ENCODE measurements at places on chromosomes 3 and 15.

- no peak for DNase-seq
Measured at GRCh38 chr3:134517791-134518190, 31.9 kb downstream of the CEP63 start.

DNA sequence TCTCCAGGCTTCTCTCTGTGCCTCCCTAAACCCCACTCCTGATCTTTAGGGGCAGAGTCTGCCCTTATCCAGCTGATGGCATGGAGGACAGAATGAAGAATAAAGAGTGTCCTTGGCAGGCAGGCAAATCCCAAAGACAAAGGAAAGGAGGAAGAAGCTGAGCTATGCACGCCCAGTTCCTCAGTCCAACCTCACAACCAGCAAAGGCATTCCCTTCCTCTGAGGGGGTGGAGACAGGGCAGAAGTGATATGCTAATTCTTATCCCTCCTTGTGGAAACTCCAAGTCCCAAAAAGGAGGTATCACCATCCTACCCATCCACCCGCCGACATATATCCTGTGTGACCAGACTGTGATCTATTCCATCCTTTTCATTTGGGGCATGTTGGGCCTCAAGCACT is 10.5 kb upstream of the CCDC54 start:
- DNase-seq, result no peak

DNA sequence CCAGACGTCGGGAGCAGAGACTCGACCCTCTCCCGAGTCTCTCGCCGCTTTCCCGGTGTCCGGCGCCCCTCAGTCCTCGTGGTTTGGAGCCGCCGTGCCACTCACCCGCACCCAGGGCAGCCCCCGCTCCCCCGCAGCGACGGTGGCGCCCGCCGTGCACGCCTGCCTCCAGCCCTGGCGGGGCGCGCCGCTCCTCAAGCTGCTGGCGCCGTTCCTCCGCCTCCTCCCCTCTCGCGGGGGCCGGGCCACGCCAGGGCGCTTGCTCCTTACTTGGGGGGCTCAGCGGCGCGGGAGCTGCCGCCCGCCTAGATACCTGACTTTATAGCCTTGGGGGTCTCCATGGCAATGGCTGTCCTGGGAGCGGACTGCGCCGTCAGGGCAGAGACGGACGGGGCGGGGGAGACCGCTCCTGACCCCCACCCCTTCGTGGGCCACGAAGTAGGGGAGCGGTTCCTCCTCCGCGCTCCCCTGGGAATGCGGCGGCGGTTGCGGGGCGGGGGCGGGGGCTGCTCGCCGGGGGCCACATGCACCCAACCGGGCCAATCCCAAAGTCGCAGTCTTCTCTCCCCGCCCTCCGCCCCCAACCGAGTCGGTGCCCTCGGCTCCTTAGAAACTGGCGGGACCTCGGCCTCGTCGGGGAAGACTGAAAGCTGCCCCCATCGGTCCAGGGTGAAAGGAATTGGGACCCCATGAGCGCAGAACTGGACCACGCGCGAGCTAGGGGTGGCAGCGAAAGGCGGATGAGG is at the start of gene ANKRD63:
ANKRD63 (minus strand) TSS at position 196 of the 746 bp plus-strand sequence. CDS start 478 bp downstream, outside the sequence.
- no peak for DNase-seq

DNA sequence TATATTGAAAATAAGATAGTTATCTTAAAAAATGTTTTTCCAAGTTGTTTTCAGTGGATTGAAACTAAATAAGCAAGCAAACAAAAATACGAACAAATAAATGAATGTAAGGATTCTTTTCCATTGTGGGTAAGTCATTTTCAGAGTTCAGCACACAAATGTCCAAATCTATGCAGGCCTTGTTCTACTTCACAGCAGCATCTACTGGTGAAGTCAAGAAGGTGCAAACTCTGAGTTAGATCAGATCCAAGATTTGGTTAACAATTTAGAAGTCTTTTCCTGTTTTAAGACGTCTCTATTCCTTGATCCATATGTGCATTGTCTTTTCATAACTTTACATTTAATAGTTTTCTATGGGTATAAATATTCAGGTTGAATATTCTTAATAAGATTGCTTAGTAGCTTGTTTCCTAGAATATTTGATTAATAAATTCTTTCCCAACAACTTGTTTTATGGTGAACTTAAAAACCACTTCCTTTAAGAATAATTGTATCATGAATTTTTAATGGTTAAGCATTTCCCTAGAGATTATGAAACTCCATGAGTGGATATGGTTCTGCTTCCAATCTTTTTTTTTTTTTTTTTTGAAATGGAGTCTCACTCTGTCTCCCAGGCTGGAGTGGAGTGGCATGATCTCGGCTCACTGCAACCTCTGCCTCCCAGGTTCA is 10.5 kb downstream of the PTX3 start:
- DNase-seq, result no peak

GRCh38 chr3:61893840-61894566 is 332.6 kb downstream of the PTPRG start:
- no peak for DNase-seq

DNA sequence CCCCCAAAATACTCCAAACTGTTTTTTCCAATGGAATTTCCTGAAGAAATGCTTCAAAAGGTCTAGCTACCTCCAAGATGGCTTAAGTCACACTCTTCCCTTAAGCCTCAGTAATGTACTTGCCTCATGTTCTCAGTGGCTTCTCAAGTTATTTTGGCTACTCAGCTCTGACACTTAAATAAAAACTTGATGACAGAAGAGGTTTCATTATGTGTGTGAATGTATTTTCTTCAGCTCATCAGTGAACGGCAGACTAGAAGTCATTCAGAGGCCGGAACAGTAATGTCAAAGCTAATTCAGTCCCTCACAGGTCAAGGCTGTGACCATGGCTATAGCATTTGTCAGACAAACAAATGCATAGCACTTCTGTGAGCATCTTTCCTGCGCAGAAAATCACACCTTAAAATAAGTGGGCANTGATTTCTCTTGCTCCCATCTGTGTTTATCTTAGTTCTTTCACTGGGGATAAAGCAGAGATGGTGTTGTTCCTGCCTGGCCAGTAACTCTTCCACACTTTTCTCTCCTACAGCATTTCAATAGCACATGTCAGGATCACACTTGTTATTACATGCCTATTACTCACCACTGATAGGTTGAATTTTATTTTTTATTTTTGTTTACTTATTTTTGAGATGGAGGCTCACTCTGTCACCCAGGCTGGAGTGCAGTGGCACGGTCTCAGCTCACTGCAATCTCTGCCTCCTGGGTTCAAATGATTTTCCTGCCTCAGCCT is 68.5 kb upstream of the PLCL2 start:
- DNase-seq, result no peak

DNA sequence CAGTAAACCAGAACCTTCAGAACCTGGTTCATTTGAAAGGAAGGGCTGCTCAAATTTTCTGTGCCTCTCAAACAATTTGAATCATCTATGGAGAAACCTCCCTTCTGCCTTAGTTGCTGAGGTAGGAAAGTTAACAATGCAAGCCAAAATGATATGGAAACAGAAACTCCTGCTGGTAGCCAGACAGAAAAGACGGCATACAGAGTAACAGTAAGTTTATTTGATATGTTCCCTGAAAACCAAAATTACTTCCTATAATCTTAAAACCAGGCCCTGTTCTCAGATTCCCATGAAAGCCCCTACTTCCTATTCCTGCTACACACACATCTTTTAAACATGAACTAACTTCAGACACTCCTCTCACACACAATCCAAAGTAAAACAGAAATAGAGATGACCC is 86.2 kb downstream of the TBC1D5 start:
- DNase-seq, result no peak

DNA sequence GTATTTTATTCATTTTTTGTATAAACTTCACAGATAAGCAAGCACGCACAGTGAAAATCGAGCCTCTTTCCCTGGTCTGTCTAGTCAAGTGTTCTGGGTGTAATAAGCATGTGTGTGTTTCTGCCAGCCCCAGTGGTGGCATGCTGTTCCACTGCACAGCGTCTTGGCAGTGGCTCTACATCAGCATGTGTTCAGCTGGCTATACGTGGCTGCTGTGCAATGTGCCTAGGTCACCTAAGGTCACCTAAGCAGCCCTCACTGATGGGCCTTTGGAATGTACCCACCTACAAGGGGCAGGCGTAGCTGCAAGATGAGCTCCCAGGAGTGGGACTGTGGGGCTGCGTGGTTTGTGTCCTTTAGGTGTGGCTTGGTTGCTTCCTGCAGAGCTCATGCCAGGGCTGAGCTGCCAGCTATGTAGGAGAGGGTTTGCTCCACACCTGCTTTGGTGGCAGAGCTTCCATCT is 4.9 kb downstream of the LIMD1 start:
- DNase-seq, result no peak

- no peak for DNase-seq
Measured at GRCh38 chr15:70212286-70212962, 114.7 kb upstream of the TLE3 start.

DNA sequence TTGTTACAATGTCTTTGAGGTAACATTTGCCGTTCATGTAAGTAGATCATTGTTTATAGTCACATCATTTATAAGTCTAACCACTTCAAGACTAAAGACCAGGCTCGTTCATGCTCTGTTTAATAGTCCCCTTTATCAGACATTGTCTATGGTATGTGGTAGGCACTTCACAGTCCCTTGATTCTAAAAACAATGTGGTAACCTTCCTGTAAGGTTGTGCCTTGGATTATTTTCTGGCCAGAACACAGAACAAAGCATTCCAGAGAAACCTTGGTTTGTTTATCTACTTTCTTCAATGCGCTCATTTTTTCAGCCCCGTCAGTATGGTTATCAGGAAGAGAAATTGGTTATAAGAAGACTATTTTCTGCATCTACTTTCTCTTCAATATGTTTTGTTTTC is 16.3 kb upstream of the ST3GAL6 start:
- DNase-seq, result no peak

DNA sequence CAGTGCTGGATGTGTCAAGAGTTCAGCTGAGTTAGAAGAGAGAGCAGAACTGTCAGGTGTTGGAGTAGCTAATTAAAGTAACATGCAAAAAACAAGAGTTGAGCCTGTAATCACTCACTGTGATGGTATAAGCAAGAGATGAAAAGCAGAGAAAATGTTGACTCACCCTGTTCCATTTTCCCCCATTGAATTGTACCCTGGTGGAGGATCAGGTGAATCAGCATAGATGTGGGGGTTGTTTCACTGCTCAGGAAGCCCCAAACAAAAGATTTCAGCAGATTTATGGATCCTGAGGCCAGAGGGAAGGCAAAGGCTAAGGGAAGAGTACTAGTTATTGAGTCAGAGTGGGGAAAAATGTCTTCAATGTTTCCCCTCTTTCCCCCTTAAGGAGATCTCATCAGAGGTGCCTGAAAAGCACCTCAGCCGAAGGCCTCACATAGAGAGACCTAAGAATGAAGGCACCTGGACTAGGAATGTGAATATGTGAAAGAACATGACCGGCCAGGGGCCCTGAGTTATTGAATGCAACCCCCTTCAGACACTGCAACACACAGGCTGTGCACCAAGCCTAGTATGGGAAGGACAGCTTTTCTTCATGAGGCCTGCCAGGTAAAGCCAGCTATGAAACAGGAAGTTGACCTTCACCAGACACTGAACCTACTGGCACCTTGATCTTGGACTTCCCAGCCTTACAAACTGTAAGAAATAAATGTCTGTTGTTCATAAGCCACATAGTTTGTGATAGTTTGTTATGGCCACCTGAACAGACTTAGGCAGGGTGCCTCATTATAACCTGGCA is 90.1 kb downstream of the TMCO5A start:
- no peak for DNase-seq

- DNase-seq, result no peak
Measured at GRCh38 chr3:61996366-61996765, 377.0 kb downstream of the FEZF2 start.

- DNase-seq, result no peak
Measured at GRCh38 chr15:43429687-43430086, 58.8 kb downstream of the TUBGCP4 start.

- no peak for DNase-seq
Measured at GRCh38 chr3:130820976-130821375, 72.9 kb upstream of the ATP2C1 start.

- DNase-seq, result no peak
Measured at GRCh38 chr3:164723396-164723795, 354.9 kb downstream of the SI start.

DNA sequence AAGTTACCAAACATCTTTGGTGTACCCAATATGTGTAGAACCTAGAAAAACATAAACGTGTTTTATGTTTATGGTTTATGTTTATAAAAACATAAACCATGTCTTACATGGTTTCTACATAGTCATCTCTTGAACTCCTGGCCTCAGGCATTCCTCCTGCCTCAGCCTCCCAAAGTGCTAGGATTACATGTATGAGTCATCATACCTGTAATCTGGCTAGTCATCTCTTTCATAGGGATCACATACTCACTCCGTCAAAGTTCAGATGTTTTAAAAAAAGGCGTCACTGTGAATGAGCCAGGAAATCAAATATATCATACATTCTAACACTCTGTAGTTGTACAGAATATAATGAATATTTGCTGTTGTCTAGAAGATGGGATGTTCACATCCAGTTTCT is 178.6 kb downstream of the CPNE4 start:
- DNase-seq, result no peak

GRCh38 chr15:93283854-93284253 is 194.8 kb upstream of the RGMA start:
- DNase-seq, result no peak

GRCh38 chr15:63045465-63045840 is 2.9 kb downstream of the TPM1 start:
- DNase-seq, result no peak

- no peak for DNase-seq
Measured at GRCh38 chr3:106130384-106131198, 261.8 kb upstream of the CBLB start.

DNA sequence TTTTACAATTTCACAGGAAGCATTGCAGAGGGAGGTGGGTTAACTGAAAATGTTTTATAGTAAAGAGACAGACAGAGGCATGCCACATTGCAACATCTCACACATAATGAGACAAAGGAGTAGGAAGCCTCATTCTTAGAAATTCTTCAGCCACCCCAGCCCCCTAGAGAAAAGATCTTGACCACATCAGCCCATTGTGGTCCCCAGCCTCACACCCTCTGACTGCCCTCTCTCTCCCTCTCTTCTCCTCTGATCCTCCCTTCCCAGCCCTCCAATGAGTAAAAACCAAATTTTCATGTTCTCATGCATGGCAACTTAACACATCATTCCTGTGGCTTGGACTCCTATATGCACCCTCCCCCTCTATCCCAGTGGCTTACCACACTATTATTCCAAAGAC is 174.1 kb downstream of the UACA start:
- DNase-seq, result no peak

GRCh38 chr3:37606472-37606871 is 255.2 kb upstream of the CTDSPL start:
- DNase-seq, result no peak

GRCh38 chr3:122679085-122679881 is 1.4 kb upstream of the PARP14 start:
- DNase-seq, result peak; percentile 66

- DNase-seq, result no peak
Measured at GRCh38 chr3:151722856-151723255, 10.9 kb upstream of the AADACL2 start.

DNA sequence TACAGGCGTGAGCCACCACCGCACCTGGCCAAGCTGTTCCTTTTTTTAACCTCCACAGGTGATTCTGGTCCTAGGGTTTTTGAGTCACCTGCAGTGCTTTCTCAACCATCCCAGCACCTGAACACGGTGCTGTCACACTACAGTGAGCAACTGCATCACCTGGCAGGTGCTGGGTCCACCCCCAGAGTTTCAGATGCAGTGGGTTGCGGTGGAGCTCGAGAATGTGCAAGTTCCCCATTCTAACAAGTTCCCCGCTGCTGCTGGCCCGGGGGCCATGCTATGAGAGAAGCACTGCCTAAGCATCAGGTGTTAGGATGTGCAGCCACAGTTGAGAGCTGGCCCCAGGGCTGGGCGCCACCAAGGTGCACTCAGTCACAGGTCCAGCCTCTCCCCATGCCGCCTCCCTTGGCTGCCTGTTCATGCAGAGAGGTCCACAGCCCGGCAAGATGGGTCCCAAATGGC is 18.0 kb downstream of the ISG20 start:
- no peak for DNase-seq

GRCh38 chr3:130916507-130917167 is 22.8 kb downstream of the ATP2C1 start:
- no peak for DNase-seq

All from NCI-H1417 treated with DMSO at 0.1 percent for 48 hours (cell line).